ENCODE measurements at places on chromosomes 4 and X.

DNA sequence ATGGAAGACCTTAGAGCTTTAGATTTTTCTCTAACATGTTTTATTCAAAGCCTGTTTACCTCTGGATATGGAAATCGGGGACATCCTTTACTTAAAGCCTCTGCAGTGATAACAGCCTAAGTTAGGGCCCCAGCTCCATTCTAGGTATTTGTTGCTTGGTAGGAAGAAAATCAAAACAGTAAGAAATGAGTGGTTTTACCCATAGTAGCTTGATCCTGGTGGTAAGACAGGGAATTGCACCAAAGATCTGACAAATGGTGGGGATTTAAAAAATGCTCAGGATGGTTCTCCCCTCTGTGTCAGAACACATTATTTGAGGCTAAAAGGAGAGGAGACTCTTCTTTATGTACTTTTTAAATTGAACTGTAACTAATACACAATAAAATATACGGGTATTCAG lies 52.4 kb downstream of the AFF2 start:
- no peak for DNase-seq

DNA sequence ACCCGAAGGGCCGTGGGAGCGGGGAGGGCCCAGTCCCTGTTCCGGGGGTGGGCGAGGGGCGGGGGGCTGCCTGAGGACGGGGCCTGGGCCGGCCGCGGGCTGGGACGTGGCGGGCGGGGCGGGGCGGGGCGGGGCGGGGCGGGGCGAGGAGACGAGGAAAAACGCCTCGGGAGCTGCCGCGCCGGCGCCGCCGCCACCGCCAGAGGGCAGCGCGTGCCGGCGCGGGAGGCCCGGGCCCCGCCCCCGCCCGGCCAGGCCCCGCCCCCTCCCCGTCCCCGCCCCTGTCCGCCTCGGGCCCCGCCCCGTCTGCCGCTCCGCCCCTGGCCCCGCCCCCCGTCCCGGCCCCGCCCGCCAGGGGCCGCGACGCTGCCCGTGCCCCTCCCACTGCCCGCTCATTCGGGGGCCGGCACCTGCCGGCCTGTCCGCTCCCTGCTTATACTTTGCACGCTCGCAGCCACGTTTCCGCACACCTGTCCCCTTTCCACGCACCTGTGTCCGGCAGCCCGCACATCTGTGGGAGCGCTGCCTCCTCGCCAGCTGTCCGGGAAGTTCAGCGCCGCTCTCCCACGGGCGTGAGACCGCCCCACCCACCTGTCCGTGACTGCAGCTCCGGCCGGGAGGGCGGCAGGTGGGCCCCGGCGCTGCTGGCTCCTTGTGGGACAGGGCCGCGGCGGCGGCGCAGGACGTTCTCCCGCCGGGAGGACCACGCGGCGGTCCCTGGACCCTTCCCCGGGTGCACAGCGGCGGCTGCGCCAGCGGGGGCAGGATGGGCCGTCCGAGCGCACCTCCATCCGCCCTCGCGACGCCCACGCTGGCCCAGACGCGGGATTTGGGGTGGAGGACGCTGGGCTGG lies 1.7 kb upstream of the FGFRL1 start:
- no peak for DNase-seq

- no peak for DNase-seq
These were observed at the start of gene DLG3 for GRCh38 chrX:70444326-70444945. Gene DLG3, plus strand, starts transcription at chrX:70444835. Its CDS starts 367 bp downstream, at chrX:70445202.

DNA sequence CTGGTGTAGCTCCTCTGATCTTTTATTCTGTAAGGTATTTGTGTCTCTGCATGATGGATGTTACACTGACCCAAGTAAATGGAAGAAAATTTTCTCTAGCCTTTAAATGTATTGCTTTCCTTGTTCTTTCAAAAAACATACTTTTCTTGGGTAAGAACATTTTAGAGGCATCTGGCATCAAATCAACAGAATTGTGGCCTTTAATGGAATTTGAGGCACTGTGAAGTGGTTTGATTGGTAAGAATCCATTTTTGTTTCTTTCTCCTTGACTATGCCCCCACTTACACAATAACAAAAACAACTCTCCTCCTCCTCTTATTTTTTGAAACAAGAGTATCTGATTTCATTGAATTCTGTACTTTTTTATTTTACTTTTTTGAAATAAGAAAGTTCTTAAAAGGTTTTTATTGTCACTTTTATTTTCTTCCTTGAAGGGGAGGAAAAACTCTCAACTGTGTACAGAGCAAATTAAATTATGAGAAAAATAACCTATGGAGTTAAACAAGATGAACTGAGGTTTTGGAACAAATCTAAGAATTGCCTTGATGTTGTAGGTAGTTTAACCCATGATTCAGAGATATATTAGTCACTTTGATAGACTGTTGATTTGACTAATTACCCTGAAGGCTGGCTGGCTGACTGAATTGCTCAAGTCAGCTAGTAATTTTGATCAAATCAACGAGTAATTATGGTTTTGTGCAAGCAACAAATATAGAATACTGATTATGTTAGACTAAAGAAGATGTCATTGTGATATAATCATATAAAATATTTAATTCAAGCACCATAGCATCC lies 146.4 kb downstream of the FHIP1A start:
- no peak for DNase-seq

- no peak for DNase-seq
These were observed 590.9 kb upstream of the GNPDA2 start for GRCh38 chr4:45317276-45317675.

DNA sequence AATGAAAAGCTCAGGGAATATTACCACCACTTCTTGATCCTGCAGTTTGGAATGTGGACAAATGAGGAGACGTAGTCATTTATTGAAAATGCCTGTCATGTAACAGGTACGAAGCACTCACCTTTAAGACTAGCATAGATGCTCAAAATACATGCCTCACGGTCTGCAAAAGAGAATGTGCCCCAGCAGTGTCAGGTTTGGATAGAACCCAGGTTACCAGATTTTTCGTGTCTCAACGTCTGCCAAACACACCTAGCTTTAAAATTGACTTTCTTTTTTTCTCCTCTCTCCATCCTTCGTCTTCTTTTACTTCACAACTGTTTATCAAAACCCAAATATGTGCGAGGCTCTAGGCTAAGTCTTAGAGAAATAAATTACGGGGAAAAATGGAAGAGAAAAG lies 606.8 kb upstream of the ATOH1 start:
- DNase-seq: no peak

DNA sequence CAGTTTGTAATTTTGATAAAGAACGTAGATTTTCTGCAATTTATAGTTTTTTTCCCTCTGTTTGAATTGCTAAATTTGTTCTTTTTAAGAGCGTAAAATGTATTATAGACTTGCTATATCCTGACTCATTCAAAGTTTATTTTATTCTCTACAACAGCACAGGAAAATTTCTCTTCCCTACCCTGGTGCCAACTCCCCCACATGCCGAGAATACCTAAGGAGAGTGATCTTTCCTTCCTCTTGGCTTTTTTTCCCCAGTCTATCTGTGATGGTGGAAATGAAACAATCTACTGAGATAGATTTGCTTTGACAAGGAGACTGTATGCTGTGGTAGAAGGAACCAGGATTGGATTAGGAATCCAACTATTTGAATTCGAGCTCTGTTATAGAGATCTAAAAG lies 271.6 kb downstream of the TLL1 start:
- DNase-seq: no peak

GRCh38 chr4:78772526-78773091 lies 3.5 kb upstream of the BMP2K start:
- DNase-seq: no peak

- DNase-seq: no peak
These were observed 100.5 kb downstream of the PHKA2 start for GRCh38 chrX:18883234-18883960.

DNA sequence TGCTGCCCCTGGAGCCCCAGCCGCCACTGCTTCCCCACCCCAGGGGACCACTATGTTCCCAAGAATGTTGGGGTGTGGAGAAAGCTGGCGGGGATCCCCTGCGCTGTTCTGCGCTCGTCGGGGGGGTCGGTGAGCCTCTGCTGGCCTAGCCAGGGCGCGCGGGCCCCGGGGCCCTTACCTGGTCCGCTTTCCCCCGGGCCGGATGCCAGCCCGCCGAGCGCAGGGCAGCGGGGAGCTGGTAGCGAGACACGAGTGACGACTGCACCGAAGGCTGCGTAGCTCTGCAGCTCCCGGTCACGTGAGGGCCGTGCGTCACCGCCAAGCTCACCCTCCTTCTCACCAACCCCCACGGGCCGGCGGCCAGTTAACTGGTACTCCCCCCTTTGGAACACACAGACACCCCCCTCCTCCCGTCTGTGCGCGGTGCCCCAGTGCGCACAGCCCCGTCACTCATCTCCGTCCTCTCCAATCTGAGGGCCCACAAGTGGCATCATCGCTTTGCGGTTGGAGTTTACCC lies at the start of gene BEX1:
TSS of gene BEX1 (minus strand) at position 254 of the 517 bp plus-strand sequence. CDS start 897 bp downstream, outside the sequence.
- DNase-seq: peak; percentile 52

DNA sequence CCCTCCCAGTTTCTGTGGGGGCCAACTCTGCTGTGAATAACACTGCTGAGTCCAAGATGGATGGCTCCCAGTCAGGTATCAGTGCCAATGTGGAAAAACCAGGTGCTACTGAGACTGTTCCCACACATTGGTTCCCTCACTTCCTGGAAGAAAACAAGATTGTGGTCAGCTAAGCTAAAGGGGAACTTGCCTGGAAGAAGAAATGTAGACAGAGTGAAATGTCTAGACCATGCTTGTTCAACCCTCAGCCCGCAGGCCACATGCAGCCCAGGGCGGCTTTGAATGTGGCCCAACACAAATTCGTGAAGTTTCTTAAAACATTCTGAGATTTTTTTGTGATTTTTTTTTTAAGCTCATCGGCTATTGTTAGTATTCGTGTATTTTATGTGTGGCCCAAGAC lies 28.6 kb upstream of the UTP14A start:
- DNase-seq: no peak

- DNase-seq: no peak
These were observed 180.0 kb downstream of the GALNTL6 start for GRCh38 chr4:171993247-171993646.

- DNase-seq: no peak
These were observed 43.3 kb upstream of the FGF13 start for GRCh38 chrX:138754861-138755260.

DNA sequence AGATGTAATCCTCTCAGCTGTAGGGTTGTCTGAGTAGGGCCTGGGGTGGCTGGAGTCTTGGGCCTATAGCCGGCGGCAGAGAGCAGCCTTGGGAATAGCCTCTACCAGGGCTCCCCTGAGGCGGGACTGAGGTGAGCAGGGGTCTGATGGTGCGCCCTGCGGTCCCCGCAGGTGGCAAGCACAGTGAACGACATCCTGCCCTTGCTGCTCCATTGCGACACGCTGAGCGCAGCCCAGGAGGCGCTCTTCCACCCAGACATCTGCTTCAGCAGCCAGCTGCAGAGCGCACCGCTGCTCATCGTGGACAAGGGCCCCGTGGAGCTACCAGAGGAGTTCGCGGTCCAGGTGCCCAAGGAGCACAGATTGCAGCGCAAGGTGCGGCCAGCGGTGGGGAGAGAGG lies 317.0 kb downstream of the ADGRL3 start:
- DNase-seq: no peak

DNA sequence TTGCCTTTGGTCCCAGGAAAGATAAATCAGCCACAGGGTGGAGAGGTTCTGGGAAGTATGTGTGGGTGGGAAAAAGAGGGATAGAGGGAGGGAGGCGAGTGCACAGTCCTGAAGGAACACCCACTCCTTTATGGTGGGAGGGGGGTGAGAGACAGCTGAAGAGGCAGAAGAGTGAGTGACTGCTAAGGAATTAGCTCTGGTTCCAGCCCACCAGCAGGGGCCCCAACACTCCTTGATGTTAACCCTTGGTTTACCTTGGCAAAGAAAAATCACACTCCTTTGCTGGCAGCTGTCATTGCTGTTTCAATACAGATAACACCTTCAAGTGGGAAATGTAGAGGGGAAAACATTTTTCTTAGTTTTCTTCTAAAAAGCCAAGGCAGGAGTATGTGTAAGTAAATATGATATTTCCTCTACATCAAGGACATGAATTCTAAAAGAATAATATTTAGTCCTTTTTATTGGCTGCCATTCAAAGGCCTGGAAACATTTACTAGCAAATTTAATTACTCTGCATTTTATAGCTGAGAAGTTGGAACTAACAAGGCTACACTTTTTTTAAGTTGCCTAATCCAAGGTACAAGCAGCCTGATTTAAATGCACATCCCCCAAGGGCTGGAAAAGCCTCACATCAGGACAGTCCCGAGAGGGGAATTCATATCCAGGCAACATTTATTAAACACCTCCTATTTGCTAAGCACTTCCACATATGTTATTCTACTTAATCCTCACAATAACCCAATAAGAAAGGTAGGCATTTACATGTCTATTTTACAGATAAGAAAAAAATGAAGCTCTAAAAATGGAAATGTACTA lies 81.7 kb downstream of the HS6ST2 start:
- DNase-seq: peak; percentile 23

- no peak for DNase-seq
These were observed 44.6 kb downstream of the ARHGEF9 start for GRCh38 chrX:63740382-63740781.

DNA sequence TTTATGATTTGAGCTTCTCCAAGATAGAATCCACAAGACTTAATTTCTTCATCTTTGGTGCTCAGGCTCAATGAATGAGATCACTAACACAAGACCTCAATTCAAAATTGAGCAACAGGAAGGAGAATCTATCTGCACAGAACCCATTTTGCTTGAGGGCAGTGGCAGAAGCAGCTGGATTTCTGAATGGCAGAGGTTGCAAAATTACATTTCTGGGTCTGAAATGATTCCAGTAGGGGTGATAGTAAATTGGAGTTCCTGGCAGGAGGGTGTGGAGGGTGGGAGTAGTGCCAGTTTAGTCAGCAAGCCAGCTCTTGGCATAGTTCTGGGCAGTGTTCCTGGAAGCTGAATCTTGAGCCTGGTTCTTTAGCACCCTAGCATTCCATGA lies 281.1 kb downstream of the SLC7A11 start:
- no peak for DNase-seq

GRCh38 chr4:142565771-142566170 lies 280.3 kb downstream of the INPP4B start:
- no peak for DNase-seq

DNA sequence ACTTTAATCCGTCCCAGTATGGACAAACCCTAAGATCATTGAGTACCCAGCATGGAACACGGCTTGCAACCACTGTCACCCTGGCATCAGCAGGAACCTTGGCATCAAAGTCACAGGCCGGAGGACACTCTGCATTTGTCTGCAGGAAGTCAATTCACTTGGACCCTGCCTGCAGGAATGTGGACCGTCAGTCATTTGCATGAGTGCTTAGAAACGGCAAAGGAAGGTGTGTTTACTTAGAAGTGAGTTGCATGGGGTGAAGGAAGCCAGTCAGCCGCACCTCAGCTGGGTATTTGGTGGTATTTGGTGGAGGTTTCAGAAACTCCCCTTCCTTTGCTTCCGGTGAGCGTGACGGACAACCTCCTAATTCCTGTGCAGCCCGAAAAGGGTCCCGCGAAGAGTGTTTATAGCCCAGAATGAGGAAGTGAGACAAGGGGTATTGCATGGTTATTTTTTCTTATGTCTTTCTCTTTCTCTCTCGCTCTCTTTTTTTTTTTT lies 15.5 kb downstream of the P2RY8 start:
- DNase-seq: peak; percentile 42

DNA sequence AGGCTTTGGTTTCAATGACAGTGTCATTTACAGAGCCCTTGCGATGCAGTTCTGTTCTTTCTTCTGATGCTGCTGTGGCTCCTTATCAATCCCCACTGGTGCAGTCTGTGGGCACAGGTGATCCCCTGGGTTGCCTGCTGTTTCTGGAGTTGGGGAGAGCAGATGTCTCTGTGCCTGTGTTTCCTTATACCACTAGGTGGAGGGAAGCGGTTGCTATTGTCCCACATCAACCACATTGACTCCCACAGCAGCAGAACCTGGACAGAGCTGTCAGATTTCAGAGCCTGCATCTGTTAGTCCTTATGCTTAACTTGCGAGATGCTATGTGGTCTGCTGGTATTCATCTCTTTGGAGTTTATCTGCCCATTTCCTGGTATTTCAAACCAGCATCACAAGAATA lies 57.7 kb downstream of the NEIL3 start:
- DNase-seq: peak; percentile 1

- no peak for DNase-seq
These were observed 22.8 kb downstream of the NDST4 start for GRCh38 chr4:115090483-115091075.
